GOT3 (cell line): ENCODE measurements at places on chromosomes 6 and 20.

DNA sequence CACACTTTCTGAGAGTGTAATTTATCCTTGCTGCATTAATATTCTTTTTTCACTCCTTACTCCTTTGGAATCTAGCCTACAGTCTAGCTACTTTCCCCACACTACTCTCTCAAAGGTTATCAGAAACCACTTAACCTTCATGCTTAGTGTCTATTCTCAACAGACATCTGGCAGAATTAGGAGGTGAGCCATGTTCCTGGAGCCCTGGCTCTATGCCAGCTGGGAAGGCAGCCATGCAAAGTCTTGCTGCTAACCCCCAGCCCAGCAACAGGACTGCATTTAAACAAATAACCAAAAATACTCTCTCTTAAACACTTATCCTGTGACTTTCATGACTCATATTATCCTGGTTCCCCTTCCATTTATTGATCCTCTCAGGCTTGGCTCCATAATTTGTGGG is 260.2 kb downstream of the BCKDHB start:
- no peak for DNase-seq

DNA sequence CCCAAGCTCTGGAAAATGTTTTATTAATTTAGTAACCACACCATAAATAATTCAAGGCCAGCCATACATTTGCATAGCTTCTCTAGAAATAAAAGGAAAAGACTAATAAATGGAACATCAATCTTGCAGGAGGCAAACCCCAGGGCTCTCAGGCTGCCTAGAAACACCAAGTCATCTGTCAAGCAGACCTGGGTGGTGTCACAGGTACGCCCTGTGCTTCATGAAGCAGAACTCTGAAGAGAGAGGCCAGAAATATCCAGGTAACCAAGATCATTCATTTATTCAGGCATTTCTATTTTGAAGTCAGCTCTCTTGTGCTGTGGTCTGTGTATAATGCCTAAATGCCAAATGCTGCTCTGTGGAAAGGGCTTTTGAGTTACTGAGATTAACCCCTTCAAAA is 45.3 kb upstream of the ARMH2 start:
- no peak for DNase-seq

GRCh38 chr6:111580826-111581505 is 24.7 kb downstream of the TRAF3IP2 start:
- DNase-seq, result no peak

DNA sequence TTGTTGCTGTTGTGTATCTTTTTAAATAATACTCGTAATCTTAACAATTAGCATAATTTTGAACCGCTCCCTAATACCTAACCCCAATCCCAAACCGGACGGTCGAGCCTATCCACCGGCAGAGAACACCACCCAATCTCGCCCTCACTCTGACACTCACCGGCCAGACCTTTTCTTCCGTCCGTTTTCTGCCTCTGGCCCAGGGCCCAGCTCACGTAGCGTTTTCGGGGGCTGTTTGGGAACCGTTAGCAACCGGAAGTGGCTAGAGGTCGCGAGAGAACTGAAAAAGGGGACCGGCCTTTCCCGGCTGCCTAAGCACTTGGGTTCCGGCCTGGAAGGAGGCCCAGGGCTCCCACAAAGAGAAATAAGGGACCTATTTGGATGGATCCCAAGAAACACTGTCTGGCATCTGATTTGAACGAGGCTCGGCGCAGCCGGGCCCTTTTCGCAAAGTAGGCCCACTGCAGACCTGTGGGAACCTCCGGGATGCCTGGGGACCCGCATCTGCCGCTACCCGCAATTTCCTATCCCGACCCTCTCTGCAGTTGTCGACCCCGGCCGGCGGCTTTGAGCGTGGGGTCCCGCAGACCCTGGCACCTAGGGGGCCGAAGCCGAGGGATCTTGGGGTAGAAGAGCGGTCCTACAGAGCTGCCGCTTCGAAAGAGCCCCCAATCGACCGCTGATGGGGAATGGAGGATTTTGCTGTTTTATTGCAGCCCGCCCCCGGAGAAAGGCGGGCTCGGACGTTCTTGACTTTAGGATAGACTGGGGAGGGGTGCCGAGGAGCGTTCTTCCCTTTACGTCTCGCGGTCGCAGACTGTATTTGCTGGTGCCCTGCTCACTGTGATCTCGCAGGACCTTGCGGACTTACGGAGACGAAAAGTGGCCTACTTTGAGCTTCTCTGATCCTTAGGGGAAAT is 4.8 kb upstream of the ZKSCAN8 start:
- DNase-seq, result peak; percentile 51

DNA sequence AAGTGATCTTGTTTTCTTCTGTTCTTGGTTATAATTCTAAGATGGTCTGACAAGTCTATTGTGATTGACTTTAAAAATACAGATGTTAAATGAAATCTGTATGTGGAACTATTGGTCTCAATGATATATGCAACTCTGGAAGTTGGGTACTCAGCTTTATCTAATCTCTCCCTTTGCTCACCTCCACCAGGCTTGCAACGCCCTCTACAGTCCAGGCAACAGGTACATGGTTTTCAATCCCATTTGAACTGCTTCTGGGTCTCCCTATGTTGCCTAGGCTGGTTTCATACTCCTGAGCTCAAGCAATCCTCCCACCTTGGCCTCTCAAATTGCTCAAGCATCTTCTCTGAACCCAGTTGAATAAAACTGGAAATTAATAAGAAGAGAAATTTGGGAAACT is 25.6 kb upstream of the HLA-DQB1 start:
- no peak for DNase-seq

- no peak for DNase-seq
These were observed 129.9 kb downstream of the LPA start for GRCh38 chr6:160534050-160534696.

- DNase-seq, result no peak
These were observed 228.9 kb downstream of the ANKRD60 start for GRCh38 chr20:57999465-58000111.

GRCh38 chr6:37242429-37243052 is 15.0 kb upstream of the TBC1D22B start:
- DNase-seq, result peak; percentile 35

- DNase-seq, result no peak
These were observed 77.1 kb downstream of the CBLN4 start for GRCh38 chr20:55928266-55928665.

DNA sequence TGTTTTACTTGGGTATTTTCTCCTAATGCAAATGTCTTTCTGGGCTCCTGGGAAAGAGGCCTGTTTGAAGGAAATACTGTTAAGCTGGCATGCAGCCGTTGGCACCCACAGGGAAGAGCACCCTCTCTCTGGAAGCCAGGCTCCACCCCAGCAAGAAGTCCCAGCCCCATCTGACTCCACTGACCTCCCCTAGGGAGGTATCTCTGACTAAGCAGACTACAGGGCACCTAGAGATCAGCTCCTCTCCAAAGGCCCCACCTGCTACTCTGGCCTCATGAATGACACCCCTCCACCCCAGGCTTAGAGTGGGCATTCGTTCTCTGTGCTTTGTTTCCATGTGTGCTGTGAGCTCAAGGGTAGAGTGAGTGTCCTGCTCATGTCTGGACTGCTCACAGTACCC is 6.4 kb upstream of the MDGA1 start:
- no peak for DNase-seq

DNA sequence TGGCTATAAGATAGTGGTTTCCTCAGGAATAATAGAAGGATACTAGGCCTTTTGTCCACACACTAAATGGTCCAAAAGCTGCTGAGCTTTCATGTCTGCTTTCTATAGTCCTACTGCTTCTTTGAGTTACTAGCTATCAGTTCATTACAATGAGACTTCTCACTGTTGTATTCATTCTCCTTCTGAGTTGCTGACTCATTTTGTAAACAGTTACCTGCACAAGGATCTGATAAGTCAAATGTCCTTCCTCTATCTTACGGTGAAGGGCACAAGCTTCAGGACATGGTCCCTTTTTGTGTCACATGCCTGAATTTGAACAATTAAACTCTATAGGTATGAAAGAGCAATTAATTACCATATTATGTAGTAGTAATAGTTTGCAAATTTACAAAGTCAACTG is 90.5 kb downstream of the MAN1A1 start:
- no peak for DNase-seq

GRCh38 chr6:126957721-126958120 is 160.8 kb upstream of the RSPO3 start:
- DNase-seq, result no peak

DNA sequence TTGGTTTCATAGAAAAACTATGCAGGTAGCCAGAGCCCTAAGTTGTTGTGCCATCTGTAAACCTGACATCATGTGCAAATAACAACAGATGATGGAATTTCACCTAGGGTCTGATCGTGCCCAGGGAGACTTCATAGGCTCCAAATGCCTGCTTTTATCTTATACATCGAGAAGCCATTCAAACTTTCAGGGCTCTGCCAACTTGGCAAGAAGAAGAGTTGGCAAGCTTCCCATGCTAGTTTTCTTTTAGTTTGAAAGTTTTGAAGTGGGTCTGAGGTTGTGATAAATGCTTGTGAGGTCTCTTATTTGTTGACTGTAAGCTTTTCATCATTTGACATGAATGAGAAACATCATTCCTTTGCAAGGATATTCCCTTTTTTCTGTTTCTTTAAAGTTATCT is 175.4 kb upstream of the FLRT3 start:
- no peak for DNase-seq

GRCh38 chr6:147467428-147467827 is 41.1 kb upstream of the SAMD5 start:
- DNase-seq, result no peak

DNA sequence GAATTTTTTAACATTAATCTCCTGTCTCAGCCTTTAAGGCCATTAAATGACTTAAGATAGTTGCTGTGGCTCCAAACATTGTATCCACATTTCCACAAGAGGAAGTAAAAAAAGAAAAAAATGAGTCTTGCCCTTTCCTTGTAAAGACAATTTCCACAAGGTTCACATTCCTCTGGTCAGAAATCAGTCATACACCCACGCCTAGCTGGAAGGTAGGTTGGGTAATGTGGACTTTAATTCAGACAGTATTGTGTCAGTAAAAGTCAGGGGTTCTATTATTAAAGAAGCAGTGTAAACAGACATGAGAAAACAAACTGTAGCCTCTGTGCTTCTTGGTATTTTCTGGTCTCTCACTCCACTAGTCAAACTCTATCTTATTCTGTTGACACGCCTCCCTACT is 682.0 kb downstream of the GRIK2 start:
- DNase-seq, result no peak

GRCh38 chr6:447381-448165 is 56.0 kb downstream of the IRF4 start:
- DNase-seq, result no peak

DNA sequence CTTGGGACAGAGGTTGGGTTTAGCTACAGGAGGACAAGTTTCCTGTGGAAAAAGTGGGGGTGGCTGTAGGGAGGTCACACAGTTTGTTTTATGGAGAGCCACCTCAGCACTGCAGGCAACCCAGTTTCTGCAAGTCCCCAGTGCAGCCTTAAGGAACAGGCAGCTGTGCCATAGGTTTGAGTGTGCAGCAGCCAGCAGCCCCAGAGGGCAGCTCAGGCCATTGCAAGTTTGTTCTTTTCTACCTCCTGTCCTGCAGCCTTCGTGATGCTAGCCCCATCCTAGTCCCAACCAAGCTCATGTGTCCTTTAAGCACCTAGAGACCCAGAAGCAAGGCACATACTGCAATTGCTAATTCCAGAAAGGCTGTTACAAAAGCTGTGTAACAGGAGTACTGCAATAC is 58.8 kb downstream of the ZBTB9 start:
- no peak for DNase-seq

GRCh38 chr6:162543221-162543620 is 184.3 kb downstream of the PRKN start:
- no peak for DNase-seq

DNA sequence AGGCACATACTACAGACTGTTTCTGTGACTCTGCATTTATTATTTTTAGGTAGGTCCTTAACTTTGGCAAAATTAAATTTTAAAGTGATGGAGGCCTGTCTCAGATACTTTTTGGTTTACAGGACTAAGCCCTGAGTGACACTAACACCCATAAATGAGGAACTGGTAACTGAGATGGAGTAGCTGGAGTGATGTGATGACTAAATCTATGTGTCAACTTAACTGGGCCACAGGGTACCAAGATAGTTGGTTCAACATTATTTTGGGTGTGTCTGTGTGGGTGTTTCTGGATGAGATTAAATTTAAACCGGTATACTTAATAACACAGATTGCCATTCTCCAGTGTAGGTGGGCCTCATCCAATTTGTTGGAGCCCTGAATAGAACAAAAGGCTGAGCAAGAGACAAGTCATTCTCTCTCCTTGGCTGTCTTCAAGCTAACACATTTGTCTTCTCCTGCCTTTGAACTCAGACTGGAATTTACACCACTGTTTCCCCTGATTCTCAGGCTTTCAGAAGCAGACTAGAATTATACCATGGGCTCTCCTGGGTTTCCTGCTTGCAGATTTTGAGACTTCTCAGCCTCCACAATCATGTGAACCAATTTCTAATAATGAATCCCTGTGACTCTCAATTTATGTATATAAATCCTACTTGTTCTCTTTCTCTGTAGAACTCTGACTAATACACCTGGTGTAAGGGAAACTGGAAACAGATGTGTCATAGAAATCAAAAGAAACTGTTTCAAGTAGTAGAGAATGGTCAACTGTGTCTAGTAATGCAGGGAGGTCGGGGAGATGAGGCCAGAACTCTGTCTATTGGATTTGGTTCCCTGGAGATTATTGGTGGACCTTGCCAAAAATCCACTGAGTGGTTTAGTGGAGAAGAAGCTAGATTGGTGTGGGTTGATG is 579.2 kb downstream of the EPM2A start:
- DNase-seq, result no peak

DNA sequence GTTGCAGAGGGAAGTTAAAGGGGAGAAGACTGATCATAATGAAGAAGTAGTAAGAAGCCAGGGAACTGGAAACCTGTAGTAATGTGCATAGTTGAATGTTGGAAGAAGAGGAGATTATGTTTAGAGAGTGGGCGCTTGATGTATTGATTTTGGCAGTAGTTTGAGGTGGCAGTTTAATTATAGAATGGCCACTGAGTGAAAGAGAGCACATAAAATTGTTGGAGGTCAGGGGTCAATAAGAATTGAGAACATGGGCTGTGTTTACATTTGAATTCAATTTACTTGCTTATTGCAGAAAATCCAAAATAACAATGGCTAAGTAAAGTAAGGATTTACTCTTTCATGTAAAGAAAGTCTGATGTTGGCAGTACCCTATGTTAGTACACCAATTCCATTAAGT is 15.7 kb downstream of the VTA1 start:
- DNase-seq, result no peak

DNA sequence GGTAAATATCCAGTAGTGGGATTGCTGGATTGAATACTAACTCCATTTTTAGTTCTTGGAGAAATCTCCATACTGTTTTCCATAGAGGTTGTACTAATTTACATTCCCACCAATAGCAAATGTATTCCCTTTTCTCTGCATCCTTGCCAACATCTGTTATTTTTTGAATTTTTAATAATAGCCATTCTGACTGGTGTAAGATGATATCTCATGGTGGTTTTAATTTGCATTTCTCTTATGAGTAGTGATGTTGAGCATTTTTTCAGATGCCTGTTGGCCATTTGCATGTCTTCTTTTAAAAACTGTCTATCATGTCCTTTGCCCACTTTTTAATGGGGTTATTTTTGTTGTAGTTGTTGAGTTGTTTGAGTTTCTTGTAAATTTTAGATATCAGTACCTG is 253.2 kb downstream of the HAO1 start:
- DNase-seq, result no peak

GRCh38 chr6:11815231-11815630 is 36.6 kb upstream of the ADTRP start:
- DNase-seq, result no peak
